NCI-H1092 treated with DMSO at 0.1 percent for 48 hours (cell line): ENCODE measurements at places on chromosomes 11 and 22.

DNA sequence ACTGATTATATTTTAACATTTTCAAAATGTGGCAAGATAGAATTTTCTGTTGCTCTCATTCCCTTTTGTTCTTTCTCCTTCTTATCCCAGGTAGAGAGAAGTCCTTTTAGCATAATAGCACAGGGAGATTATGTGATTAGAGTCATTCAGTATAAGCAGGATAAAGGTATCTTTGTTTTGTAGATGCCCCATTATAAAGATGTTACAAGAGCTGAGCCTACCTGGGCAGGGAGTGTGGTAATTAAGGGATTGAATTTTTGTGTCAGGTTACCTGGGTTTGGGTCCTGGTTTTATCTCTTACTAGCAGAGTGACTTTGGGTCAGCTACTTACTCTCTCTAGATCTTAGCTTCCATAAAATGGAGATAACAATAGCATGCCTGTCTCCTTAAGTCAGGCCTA is 536.5 kb downstream of the TMEM135 start:
- no peak for DNase-seq

DNA sequence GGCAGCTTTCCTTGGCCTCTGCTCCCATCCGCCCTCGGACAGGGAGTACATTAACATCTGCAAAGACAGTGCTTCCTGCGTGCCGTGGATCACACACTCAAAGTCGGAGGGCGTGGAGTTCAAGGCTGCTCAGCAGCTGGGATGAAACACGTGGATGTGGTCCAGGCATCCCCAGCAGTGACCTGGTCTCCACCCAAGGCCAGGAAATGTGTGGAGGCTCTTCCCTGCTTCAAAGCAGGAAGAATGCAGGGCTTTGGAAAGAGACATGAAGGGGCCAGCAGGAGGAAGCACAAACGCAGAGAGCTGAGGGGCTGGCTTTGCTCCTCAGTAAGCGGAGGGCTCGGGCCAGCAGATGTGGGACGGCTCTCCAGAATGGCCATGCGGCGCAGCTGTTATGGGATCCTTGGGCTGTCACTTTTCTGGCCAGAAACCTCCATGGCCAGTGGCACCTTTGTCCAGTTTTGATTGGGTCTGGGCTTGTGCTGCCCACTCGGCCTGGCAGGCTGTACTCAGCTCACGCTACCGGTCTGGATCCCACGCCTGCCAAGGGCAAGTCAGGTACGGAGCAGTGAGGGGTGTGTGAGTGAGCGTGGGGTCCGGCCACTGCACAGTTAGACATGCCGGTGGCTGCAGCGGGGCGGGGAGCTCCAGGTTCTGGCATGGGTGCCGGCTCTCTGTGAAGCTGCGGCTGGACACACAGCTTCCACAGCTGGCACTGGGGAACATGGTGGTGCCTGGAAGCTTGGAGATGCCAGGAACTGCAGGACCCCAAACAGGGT is 438.0 kb downstream of the TBC1D22A start:
- DNase-seq = no peak

DNA sequence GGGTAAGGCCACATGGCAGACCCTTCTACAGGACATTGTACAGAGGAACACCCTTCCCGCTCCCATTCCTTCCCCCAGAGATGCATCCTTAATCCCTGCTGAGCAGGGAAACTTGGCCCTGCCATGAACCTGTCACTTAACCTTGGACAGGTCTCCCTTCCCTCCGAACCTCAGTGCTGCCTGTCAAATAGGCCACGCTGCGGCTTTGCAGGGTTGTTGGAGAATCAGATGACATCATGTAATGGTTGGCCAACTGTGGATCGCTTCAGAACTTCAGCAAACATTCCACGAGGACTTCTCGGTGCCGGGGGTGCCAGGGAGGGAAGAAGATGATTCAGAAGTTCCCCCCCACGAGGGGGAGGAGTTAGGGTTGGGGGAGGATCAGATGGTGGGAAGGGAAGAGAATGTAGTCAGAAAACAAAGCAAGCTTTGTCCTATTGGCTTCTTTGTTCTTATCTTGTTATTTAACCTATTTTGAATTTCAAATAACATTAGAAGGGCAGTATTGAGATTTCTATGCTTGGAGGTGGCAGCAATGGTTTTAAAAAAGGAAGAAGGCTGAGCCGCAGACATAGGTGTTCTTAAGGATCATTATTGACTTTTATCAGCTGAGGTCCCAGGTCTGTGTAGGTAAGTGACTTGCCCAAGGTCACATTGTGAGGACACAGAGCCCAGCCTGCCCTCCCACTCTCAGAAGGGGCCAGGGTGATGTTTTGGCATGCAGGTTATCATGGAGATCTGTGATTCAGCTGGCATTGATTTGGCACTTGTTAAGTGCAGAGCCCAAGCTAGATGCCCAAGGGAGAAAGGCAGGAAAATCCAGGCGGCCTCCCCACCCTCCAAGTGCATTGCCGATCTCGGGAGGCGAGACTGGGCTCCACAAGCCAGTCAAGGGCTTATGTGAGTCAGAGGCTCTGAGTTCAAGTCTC is 3.1 kb downstream of the CDC42EP1 start:
- no peak for DNase-seq

- no peak for DNase-seq
Measured at GRCh38 chr22:37547251-37547741, 13.0 kb upstream of the CDC42EP1 start.

GRCh38 chr11:119185981-119186634 is 833 bp downstream of the NHERF4 start:
- DNase-seq = peak; percentile 68

DNA sequence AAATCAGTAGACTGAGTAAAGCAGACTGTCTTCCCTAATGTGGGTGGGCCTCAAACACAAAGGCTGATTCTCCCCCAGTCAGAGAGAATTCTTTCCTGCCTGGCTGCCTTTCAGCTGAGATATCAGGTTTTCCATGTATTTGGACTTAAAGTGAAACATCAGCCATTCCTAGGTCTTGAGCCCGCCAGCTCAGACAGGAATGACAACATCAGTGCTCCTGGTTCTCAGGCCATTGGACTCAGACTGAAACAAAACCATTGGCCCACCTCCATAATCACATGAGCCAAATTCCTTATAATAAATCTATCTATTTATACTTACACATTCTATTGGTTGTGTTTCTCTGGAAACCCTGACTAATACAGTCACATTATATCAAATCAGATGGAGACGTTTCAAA is 56.7 kb upstream of the CLPB start:
- DNase-seq = no peak

DNA sequence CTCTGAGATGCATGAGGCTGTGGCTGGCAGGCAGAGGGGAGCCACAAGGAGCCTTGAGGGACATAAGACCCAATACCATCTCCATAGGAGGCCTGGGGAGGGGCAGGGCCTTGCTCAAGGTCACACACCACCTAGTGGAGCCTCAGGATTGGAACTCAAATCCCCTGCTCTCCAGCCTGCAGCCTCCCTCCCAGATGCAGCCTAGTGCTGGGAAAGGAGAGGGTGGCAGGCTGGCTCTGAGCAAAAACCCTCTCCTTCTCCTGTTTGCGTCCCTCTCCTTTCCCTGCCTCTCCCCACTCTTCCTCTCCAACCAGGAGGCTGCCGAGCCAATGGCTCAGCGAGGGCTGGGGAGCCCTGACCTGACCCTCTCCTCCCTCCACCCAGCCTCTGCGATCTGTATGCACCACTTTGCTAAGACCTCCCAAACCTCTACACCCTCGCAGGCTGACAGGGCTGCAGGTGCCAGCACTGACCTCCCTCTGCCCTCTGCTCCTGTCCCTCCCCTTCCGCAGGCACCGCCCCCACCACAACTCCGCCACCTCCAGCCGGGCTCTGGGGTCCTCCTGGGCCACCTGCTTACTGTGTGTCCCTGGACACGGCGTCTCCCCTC is 14.7 kb downstream of the IGLL1 start:
- peak; percentile 53 for DNase-seq

- no peak for DNase-seq
Measured at GRCh38 chr11:27507557-27508322, 1.2 kb upstream of the LIN7C start.

- DNase-seq = no peak
Measured at GRCh38 chr22:50169181-50169759, 1.3 kb upstream of the PANX2 start.

- DNase-seq = peak; percentile 28
Measured at GRCh38 chr22:20758688-20759087, 15.2 kb upstream of the SERPIND1 start.

- DNase-seq = no peak
Measured at GRCh38 chr11:114956566-114956965, 278.2 kb downstream of the NXPE2 start.

GRCh38 chr11:46560300-46560991 is 33.4 kb downstream of the AMBRA1 start:
- peak; percentile 57 for DNase-seq

GRCh38 chr11:112797092-112797491 is 164.1 kb upstream of the NCAM1 start:
- DNase-seq = peak; percentile 35

DNA sequence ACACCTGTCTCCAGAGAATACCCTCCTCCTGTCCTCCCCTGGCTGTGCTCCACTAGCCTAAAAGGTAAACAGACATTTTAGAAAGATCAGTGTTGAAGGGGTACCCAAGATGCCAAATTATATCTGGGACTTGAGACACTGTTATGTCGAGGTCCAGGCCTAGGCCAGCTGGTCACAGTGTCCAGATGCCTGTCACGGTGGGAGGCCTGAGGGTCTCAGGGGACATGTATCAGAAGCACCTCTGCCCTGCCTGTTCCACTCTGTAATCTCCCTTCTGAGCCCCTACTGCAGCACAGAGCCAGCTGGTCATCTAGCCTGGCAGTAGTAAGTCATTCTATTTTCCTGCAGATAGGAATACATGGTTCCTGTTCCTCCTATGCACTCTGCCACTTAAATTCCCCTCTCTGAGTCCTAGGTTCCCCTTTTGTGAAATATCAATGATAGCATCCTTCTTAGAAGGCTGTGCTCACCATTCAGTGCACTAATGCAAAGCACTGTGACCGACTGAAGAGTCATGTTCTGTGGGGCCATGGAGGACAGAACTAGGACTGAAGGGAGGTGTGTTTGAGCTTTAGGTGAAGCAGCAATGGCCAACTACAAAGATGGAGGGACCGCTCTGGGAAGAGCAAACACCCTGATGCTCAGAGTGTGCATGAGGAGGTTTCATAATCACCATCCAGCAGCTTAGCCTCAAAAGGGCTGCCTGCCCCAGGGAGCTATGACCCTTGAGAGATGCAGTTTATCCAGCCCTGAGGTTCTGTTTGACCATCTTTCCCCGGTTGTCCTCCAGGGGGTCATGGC is 44.8 kb upstream of the TUB start:
- DNase-seq = no peak

DNA sequence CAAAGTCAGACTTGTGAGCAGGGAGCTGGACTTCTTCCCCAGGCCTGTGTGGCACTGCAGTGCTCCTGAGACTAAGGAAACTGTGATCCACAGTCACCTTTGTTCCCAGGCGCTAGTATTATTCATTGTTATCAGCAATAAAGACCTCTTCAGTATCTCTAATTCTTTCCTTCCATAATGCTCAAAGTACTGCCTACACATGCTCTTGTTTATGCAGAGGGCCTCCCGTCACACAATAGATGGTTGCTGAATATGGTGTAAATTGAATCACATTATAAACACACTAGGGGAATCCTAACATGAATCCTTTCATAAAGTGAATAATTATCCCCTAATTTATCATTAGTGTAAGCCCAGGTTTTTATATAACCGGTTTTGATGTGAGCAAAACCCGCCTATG is 493.3 kb downstream of the BUD13 start:
- DNase-seq = no peak

DNA sequence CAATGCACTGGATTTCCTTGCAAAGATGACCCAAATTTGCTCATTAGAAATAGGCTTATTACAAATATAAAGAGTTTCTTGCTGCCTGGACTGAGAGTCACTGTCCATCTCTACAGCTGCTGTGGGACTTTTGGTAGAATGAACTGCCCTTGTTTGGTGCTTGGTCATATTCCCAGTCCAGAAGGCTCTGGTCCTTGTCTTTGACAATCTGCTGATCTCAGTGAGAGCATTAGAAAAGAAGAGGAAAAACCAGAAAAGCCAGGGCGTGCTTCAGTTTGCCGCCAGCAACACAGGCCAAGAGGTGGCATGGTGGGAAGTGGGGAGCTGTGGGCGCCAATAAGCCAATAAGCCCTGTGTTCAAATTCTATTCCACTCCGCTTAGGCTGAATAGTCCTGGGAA is 48.2 kb upstream of the PARVA start:
- DNase-seq = no peak

DNA sequence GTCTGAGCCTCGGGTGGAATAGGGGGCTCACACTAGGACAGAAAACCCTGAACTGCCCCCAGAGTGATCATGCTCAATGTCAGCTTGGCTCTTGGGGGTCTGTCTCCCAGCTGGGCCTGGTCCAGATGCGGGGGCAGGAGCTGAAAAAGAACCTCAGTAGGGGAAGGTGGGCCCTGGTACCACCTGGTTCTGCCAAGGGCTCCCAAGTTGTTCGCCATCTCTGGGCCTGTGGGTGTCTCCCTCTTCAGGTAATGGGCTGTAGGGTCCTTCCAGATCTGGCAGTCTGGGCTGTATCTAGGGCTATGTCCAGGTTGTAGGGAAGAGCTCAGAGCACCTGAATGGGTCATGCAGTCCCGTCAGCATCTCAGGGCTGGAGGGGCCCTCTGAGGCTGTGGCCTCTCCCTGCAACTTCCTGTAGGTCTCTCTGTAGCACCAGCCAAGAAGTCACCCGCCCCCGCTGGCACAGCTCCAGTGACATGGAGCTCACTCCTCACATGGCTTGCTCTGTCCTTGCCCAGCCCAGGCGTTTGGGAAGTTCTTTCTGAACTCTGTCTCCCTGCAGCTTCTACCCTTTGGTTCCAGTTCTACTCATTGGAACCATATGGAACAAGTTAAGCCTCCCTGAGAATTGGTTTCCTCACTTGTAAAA is 33.0 kb upstream of the SOX10 start:
- DNase-seq = no peak

- no peak for DNase-seq
Measured at GRCh38 chr22:39237318-39238100, 7.3 kb downstream of the PDGFB start.
